ENCODE measurements at places on chromosomes 2 and 18.

DNA sequence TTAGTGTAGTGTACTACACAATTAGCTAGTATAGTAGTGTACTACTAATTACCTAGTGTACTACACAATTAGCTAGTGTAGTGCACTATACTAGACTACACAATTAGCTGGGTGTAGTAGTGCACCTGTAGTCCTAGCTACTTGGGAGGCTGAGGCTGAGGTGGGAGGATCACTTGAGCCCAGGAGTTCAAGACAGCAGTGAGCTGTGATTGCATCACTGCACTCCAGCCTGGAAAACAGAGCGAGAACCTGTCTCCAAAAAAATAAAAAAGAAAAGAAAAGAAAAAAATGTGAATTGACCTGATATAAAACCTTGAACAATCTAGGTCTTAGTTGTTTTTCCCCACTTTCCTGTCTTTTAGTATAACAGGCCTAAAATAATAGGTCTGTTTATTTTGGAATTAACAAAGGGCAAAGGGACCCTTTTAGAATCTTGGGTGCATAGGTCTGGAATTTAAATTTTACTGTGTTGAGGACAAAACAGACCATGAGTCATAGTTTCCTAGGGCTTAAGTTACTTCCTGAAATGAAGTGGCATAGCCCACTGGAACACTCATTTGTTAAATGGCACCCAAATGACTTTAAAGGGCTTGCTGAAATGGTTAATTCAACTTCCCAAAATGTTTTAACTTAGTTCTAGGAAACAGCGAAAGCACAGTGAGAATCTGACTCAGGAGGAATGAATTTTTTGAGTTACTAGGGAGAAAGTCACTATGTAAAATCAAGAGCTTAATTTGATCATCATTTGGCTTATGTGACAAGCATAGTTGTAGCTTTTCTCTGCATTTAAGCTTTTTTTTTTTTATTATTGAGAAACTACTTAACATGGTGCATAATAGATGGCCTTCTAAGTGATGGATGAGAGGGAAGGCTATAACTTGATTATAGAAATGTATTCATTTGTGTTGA is 50.7 kb upstream of the ARL5A start:
- DNase-seq = no peak

DNA sequence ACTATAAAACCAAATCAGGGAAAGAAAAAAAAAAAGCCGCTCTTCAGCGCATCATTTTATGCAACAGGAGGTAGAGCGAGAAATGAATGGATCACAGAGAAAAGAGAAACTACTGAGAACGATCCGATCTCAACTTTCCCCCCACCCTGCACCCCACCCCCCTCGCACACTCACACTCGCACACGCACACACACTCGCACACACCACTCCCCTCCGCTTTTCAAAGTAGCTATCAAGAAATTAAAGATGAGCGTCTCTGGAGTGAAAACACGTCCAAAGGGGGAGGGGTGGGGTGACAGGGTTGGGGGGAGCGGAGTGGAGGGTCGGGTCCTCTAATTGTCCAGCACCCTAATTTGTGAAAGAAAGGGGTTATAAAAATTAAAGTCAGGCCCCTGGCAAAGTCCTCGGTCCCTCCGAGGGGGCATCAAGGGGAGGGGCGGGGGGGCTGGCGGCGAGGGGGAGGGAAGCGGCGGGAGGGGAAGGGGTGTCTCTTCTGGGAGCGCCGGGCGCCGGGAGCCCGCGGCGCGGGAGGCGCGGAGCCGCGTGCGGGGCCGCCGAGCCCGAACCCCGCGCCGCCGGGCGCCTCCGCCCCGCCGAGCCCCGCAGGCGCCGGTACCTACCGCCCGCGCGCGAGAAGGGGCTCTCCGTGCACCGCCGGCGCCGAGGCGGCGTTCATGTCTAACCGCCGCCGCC is 428 bp downstream of the TCF4 start:
- DNase-seq = no peak

GRCh38 chr2:216477283-216478035 is 21.2 kb upstream of the RPL37A start:
- no peak for DNase-seq

- no peak for DNase-seq
Measured at GRCh38 chr2:2877427-2877826, 500.2 kb downstream of the EIPR1 start.

DNA sequence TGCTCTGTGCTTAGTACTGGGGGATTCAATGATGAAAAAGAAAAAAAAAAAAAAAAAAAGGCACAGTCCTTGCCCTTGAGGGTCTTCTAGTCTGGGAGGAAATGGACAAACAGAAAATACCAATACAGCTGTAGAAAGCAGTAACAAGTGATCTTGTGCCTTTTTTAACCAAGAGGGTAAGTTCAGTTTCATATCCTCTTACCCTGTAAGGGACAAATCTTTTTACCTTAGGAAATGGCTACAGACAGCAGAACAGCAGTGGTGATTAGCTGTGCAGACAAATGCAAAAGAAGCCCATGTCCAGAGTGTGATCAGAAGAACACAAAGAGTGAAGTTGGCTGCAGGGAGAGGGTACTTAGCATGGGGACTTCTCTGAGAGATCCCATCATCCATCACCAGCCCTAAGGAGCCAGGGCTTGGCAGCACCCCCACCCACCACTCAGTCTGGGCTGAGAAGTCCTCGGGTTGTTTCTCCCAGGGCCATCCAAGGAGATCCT is 102.9 kb downstream of the ALPK2 start:
- no peak for DNase-seq

GRCh38 chr18:39326772-39327171 is 1761.2 kb upstream of the CELF4 start:
- DNase-seq = no peak

GRCh38 chr2:84388133-84388532 is 70.9 kb downstream of the SUCLG1 start:
- DNase-seq = no peak

- DNase-seq = no peak
Measured at GRCh38 chr2:70647873-70648481, 94.4 kb upstream of the TGFA start.

DNA sequence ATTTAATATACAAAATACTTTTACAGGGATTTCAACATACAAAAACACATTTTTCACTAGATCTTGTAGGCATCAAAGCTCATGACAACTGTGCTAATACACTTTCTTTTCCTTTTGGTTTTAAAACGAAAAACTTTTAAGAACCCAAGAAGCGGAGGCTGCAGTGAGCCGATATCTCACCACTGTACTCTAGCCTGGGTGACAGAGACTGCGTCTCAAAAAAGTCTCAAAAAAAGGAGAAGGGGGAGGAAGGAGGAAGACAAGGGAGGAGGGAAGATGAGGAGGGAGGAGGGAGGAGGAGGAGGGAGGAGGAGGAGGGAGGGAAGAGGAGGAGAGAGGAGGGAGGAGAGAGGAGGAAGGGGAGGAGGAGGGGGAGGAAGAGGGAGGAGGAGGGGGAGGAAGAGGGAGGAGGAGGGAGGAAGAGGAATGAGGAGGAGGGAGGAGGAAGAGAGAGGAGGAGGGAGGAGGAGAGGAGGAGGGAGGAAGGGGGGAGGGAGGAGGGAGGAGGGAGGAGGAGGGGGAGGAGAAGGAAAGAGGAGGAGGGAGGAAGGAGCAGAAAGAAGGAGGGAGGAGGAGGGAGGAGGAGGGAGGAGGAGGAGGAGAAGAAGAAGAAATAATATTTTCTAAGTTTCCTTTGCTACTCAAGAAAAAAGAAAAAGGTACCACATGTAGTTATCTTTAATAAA is 13.8 kb downstream of the ROCK2 start:
- no peak for DNase-seq

DNA sequence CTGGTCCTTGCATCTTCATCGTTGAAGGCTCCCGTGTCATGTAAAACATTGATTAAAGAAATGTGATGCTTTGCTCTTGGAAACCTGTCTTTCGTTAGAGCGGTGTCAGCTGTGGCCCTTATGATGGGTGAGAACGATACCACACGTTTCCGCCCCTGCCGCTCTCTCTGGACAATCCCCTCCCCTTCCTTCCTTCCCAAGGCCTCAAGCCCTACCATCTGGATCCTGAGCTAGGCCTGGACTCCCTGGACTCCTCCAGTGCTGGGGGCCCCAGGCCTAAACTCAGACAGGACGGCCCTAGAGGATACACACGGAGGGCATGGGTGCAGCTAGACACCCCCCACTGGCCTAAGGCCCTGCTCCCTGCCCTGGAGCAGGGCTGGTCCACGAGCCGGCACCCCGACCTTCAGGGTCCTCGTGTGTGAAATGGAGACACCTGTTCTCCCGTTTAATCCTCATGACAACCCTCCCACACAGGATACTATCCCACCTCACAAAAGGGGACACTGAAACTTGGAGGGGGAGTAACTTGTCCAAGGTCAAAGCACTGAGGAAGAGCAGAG is 13.2 kb downstream of the BIN1 start:
- no peak for DNase-seq

- DNase-seq = no peak
Measured at GRCh38 chr2:143891879-143892308, 628.0 kb downstream of the ZEB2 start.

DNA sequence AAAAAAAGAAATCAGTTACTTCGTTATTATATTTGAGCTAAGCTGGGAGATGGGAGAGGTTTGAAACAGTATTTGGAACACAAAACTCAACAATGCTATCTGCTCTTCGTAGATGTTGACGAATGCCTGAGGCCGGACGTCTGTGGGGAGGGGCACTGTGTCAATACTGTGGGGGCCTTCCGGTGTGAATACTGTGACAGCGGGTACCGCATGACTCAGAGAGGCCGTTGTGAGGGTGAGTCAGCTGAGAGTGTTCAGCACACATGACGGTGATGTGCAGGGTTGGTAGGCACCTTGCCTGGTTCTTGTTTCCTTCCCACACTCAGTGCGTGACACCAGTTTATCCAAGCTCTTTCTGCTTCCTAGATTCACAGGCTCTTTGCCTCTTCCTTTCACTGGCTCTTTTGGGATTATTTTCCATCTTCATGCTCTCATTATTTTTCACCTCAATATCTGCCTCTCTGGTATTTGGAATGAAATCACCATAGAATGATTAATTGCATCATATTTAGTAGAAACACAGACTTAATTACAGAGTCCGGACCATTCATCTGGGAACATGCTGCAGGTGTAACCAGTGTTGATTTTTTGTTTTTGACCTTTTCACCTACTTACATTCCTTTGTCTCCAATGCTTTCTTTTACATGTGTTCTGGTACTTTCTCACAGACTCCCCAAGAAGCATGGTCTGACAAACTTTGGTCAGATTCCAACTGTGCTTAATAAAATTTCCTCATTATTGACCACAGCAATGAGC is 200.6 kb upstream of the RASGRP3 start:
- no peak for DNase-seq

DNA sequence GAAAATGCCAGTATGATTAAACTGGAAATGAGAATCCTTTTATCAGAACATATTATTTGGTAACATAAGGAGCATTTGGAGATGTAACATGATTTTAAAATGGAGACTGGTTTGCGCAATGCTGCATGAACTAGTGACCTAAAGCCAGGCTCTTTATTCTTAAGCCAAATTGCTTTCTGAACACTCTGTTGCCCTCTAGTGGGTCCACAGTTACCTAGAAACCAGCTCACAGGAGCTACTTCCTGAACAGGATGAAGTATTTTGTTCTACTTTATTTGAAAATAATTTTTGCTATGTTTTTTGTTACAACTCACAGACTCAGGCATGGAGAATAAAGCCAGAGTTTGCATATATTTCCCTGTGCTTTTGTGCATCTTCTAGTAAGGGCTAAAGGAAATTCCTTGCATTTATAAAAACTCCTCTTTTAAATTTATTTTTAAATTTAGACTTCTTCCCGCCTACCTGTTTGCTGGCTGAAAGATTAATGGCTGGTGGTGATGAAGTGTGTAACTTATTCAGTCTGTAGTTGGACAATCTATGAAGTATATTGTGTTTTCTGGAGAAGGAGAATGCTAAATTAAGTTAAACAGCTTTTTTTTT is 146.7 kb downstream of the PARD3B start:
- no peak for DNase-seq

GRCh38 chr18:63366213-63367052 is 573 bp downstream of the KDSR start:
- no peak for DNase-seq

DNA sequence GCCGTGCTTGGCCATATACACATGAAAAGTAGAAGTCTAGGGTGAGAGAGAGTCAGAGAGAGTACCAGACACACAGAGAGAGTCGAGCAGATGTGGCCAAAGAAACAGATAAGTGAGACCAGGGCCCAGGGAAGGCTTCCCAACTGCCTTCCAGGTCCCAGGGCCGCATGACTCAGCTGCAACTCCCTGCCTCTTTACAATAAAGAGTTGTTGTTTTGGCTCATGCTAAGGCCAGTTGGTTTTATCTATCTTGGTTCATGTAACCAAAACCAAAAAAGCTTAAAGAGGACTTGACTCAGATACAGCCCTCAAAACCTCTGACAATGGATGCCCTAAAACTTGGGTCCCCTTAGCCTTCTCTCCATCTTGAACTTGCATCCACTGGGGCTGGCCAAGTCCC is 36.9 kb downstream of the REEP1 start:
- no peak for DNase-seq

GRCh38 chr2:194182888-194183287 is 1474.1 kb upstream of the SLC39A10 start:
- no peak for DNase-seq

- DNase-seq = no peak
Measured at GRCh38 chr2:161955211-161955610, 118.8 kb downstream of the DPP4 start.

DNA sequence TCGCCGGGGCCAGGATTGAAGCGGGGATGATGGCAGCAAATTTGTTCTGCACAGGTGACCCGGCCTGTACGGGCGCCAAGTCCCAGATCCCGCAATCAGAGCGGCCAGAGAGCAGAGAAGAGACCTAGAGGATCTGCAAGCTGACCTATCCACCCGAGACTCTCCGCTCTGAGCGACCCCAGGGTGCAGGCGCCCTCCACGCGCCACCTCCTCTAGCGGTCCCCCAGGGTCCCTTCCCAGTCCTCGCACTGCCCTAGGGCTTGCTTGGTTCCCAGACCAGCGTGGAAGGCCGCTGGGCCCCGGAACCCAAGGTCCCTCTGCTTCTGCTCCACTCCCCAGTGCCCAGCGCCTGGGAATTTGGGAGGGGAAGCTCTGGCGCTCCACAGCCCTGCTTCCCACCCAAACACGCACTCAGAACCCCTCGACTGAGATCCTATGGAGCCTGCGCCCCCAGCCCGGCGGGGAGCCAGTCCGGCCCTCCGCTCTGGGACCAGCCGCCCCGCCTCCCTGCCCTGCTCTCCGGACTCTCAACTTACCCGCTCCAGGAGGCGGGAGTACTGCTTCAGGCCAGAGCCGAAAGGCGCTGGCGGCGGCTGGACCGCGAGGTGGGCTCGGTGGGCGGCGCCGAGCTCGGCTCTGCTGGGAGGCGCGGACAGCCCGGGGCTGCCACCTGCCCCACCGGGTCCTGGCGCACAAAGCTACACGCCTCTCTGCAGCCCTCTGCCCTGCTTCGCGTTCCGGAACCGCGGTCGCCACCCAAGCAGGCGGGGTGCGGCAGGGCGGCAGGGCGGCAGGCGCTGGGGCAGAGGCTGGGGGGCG is 3.0 kb upstream of the SIX3 start:
- DNase-seq = no peak

All from esophagus squamous epithelium (tissue), 5 donors.